ENCODE measurements at places on chromosomes 7 and 10.
A peak's percentile ranks its signal among the peaks of the same experiment; 100 is the strongest.

GRCh38 chr7:129803546-129804081, 149.1 kb downstream of the UBE2H start:
- no peak for DNase-seq

DNA sequence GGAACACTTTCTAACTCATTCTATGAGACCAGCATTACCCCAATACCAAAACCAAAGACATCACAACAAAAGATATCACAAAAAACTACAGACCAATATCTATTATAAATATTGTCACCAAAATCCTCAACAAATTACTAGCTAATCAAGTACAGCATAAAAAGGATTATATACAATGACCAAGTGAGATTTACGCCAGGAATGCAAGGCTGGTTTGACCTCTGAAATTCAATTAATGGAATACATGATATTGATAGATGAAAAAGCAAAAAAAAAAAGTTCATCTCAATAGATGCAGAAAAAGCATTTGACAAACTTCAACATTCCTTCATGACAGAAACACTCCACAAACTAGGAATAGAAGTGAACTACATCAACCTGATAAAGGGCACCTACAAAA, 175.3 kb downstream of the LCOR start:
- no peak for DNase-seq

DNA sequence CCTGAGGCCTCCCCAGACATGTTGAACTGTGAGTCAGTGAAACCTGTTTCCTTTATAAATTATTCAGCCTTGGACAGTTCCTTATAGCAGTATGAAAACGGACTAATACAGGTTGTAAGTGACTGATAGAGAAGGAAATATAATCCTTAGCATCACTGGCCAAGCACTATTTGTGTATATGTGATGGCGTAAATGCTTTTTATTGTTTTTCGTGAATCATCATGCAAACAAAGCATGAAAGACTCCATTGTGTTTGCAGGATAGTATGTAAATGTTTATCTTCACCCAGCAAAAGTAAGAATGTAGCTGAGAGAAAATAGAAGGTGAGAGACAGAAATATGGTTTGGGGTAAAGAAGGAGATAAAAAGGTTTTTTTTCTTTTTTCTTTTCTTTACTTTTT, 92.5 kb upstream of the LRGUK start:
- no peak for DNase-seq

GRCh38 chr10:58137813-58138212, 129.9 kb downstream of the IPMK start:
- DNase-seq = no peak

DNA sequence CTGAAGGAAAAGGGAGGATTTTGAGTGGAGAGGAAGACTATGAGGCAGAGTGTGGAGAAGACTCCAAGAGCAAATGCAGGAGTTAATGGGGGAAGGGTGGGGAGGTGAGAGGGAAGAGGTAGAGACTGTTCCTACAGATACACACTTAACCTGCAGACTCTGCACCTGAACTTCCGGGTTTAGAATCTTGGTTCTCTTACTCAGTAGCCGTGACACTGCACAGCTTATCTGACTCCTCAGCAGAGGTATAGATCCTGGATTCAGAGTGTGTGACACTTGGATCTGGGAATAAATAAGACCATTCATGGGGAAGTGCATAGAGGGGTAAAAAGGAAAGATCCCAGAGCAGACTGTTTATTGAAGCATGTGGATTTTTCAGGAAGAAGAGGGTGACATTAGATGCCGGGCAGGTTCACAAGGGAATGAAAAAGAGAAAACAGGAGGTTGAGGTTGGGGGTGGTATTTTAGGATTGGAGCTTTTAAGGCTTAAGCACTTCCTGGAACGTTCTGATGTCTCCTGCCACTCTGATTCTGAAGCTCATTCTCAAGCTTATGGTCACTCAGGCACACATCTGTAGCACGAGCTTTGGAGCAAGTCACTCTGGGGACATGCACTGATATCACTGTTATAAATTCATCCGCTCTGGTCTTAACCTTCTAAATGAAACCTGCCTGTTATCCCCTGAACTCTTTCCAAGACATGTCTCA, 5.7 kb upstream of the ZC3HAV1L start:
- peak; percentile 31 for DNase-seq

GRCh38 chr10:6995831-6996230, 415.0 kb downstream of the SFMBT2 start:
- no peak for DNase-seq

GRCh38 chr7:128774029-128774689, 1.4 kb downstream of the OPN1SW start:
- DNase-seq = no peak

- peak; percentile 50 for DNase-seq
Measured at GRCh38 chr7:123748171-123748733, 551 bp downstream of the WASL start.

DNA sequence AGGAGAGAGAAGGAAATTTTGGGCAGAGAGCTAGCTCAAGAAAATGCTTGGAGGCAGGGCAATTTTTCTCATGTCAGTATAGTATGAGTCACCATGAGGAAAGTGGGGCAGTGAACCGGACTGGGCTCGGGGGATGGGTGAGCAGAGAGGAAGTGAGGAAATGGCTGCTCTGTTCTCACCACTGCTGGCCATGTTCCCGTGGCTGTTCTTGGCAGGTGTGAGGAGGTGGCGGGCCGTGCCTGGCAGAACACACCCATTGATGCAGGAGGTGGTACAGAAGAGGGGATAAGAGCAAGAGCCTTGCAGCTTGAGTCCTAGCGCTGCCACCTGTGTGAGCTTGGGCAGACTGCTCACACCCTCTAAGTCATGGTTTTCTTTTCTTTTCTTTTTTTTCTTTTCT, 304.4 kb upstream of the LYZL1 start:
- DNase-seq = no peak

GRCh38 chr10:88111294-88111693, 247.9 kb downstream of the PTEN start:
- no peak for DNase-seq

DNA sequence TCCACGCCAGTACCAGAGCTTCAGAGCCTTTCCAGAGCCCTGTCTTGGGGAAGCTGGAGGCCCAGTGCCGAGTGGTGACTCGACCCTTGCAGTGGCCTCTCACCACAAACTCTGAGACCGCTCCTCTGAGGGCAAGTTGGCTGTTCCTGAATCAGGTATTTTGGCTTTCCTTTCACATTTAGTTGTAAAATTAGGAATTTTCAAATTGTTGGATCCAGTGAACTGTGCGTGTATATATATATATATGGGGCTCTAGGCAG, 128.7 kb upstream of the UNC5B start:
- DNase-seq = no peak

GRCh38 chr7:33831389-33832141, 73.8 kb upstream of the BMPER start:
- no peak for DNase-seq

DNA sequence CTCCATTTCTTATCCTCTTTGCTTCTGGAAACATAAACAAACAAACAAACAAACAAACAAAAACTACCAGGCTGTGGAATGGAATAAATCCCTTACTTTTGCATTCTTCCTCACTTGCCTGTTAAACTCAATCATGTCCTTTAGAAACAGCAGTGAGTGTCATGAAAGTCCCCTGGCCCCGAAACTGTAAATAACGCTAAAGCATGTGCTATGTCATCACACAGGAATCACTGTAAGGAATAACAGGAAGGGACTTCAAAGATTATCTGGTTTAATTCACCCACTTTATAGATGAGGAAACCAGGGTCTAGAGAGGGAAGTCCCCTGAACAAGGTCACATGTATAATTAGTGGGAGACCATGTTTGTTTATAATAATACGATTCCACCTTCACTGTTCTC, 159.4 kb upstream of the MEOX2 start:
- no peak for DNase-seq

DNA sequence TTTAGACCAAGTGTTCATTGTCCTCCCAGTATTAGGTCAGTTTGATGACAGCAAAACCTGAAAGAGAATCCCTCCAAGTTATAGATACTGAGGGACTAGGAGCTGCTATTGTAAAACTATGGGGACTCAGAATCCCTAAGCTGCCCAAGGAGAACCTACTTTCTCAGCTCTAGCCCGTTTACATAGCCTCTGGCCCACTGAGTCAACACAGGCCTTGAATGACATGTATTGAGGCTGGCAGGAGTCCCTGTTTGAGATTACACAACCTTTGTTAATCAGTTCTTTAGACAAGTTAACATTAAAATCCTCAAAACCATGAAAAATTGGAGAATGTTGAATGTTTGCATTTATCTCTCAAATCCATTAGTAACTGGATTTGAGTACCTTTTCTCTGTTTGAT, 1079.0 kb downstream of the KCNMA1 start:
- no peak for DNase-seq

DNA sequence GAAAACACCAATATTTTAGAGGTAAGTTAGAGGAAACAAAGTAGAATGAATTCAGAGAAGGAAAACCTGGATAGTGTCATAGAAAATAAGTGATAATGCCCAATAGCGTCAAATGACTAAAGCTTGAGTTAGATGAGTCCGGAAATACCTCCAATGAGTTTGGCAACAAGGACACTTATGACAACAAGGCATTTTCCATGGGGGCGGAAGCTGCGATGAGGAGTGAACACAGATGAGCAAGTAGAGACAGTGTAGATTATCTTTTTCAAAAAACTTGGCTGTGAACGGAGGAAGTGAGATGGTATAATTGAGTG, 383 bp upstream of the R3HCC1L start:
- DNase-seq = no peak

DNA sequence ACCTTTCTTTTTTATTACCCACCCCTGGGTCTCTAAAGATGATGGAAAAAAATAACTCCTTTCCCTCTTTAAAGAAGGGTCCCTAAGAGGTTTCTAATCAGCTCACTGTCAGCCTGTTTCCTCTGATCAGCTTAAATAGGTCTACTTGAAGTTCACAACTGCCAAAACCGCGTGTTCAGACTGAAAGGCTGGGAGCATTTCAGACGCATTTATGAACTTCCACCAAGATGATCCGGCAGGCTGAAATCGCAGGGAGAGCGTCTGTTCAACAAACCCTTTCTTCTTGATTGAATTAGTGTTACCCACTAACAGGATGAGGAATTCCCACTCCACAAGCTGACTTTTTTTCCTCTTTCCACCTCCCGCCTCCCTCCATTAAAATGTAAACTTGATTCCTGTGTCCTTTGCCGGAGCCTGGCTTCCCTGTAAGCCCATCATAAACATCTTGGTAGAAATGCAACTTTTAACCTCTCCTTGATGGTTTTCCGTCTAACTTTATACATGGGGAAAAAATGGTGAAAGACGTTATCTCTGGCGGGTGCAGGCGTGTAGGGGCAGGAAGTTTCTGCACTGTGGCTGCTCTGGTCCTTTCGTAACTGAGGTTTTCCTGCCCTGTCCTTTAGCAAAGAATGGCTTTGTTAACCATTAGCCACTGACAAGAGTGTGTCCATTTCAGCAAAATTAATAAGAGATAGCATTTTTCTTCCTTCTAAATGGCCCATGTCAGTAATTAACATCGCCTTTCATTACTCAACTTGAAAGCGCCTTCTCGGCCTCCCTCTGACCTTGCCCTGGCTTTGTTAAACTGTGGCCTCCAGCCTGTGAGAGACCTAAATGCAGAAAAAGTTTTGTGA, 130.7 kb downstream of the BAMBI start:
- no peak for DNase-seq

- no peak for DNase-seq
Measured at GRCh38 chr10:85916994-85917573, 449.5 kb downstream of the GRID1 start.

GRCh38 chr10:5945561-5946418, 31.6 kb downstream of the IL15RA start:
- no peak for DNase-seq

- DNase-seq = no peak
Measured at GRCh38 chr10:33160151-33160550, 174.3 kb downstream of the NRP1 start.

DNA sequence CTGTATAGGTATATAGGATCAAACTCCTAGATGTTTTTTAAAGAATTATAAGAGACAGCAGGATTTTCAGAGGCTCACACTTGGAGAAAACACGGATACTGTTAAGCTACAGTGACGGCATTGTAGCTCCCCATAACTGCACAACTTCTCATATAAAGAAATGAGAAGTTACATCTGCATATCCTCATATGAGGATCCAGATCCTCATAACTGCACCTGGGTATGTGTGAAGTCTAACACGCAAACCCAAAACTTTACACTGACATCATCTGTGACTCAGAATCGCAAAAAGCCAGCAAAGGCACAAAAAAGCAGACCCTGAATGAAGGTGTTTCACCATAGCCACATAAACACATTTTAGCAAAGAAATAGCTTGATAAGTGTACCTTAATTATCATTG, 34.1 kb downstream of the NEBL start:
- DNase-seq = no peak

DNA sequence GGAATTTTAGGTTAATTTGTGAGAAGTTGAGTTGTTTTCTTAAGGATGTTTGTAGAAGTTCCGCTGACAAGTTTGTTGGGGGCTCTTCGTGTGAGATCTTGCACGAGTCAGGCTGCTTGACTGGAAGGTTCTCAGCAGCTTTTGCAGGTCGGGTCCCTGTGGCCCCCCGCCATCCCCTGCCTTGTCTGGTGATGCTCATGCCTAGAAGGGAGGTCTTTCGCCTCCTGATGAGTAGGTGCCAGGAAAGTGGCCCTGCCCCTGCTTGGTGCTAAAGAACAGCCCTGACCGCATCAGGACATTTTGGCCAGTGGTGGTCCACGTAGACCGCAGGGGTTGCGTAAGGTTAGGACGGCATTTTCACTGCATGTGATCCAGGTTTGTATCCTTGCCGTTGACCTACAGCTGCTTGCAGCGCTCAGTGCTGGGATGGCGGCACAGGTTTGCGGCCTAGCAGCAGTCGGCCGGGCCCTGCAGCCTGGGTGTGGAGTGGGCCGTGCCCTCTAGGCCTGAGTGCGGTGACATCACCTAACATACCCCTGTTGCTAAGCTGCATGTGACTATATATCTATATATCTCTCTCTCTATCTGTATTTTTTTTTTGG, 62.4 kb downstream of the DNAJB6 start:
- no peak for DNase-seq

GRCh38 chr10:117476281-117476680, 66.3 kb upstream of the EMX2 start:
- DNase-seq = no peak

- no peak for DNase-seq
Measured at GRCh38 chr7:155495440-155496248, 37.7 kb downstream of the EN2 start.

DNA sequence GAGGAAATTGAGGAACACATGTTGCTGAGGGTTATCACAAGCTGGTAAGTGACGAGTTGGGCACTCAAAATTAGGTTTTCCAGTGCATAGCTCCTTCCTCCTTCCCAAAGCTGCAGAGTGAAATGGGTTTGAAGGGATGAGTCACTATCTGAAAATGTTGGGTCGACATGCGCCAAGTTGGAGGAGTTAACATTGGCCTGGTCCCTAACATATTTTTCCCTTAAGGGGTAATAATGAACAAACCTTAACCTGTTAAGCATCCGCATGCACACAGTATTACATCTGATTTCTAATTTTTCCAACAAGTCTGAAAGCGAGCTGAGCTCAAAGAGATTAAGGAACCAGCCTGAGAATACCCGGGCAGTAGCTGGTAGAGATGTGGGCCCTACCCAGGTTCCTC, 20.7 kb upstream of the TECTB start:
- DNase-seq = no peak

- no peak for DNase-seq
Measured at GRCh38 chr10:70462349-70462984, 16.1 kb upstream of the PALD1 start.

GRCh38 chr10:68046642-68047041, 28.4 kb downstream of the HERC4 start:
- no peak for DNase-seq
